ENCODE measurements at places on chromosomes 13 and 19. TPM values are rescaled to one million over a fixed set of nuclear protein-coding genes. Genes with fewer than 3 reads are reported as not detected.
A peak's percentile ranks its signal among the peaks of the same experiment; 100 is the strongest.

DNA sequence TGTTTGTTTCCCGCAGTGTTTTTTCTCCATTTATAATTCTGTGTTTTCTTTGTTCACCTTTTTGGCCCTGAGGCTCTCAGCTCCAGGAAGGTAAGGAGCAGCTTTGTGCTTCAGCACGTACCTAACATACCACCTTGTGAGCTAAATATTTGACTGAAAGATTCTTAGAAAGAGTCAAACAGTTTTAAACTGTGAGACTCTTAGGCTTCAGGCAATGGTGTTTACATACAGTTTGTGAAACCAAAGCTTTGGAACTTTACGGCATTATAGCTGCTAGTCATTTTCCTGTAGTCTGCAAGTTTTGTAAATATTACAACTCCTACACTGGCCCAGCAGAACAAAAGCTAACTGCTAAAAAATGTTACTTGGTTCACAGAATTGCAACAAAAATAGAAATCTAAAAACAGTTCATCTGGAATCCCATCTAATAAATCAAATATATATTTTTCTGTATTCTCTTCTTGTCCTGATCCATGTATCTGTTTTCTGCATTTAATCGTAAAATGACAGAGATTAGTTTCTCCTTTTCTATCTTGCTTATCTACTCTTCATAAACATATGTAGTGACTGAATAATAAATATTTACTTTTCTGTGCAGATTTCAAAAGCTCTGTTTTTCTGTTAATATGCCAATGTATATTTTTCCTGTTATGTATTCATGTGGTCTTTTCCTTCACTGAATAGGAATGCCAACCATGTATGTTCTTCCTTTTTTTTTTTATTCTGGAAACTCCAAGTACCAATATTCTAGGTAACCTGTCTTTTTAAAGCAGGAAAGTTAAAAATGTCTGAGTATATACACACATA lies 38.8 kb upstream of the GPI start:
- DNase-seq: no peak

DNA sequence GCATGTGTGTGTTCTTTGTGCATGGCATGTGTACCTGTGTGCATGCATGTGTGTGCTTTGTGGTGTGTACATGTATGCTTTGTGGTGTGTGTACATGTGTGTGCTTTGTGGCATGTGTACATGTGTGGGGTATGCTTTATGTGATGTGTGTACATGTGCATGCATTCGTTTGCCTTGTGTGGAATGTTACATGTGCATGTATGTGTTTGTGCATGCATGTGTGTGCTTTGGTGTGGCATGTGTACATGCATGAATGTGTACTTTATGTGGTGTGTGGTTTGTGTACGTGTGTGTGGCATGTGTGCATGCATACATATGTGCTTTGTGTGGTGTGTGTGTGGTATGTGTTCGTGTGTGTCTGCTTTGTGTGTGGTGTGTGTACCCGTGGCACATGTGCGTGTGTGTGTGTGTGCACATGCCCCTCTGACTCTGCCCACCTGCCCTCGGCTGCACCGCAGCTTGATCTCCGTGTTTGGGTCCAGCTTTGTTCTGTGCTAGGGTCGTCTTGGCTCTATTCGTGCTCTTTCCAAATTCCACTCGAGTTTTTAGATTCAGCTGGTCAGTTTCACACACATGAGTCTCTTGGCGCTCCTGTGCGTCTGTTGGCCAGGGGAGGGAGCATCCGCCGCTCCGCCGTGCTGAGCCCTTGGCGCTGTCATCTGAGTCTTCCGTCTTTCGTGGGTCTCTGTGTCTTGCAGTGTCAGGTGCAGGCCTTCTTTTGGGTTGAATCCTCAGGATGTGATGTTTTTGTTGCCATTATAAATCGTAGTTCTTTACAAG lies 46.5 kb upstream of the TFDP1 start:
- no peak for DNase-seq

DNA sequence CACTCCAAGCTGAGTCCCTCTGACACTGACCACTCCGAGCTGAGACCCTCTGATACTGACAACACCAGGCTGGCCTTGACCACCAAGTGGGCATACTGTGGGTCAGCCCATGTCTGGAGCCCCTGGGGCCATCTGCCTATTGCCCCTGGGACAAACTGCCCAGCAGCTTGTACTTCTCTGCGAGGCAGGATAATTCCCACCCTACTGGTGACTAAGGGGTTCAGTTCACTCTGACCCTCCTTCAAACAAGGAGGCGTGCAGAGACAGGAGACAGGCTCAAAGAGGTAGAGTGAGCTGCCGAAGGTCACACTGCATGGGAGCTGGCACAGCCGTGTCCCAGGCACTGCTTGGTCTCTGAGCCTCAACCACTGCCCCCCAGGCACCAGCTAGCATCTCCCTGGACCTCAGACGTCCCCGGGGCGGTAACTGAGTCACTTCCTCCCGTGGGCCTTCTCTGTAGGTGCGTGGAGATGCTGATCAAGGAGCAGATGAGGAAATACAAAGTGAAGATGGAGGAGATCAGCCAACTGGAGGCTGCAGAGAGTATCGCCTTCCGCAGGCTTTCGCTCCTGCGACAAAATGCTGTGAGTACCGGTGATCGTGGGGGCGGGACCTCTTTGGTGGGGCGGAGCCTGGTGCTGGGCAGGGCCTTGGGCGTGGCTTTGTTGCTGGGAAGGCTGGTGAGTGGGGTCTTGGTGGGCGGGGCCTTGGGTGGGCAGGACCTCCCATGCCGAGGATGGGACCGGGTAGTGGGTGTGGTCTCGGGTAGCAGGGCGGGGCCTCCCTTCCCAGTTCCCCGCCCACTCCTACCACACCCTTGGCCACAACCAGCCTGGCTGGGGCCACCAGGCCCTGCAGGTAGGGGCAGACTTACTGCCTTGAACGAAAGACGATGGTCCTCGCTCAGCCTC lies 5.8 kb upstream of the USE1 start:
- peak; percentile 100 for DNase-seq

DNA sequence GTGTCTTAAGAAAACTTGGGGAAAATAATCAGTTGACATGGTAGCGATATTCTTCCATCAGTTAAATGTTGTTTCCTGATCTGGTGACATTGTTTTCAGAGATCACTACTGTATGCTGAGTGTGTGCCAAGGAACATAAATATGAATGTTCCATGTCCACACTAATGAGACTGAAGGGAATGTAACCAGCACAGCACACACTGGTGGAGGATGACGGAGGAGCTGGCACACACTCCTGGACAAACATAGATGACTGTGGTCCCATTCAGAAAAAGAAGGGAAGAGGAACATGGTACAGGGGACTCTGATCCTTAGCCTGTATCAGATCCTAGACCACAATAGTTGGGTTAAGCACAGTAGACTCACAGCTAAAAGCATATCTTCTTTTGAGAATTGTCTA lies 574.8 kb downstream of the MYO16 start:
- DNase-seq: no peak

GRCh38 chr19:45518469-45518826 lies 11.2 kb downstream of the VASP start:
- no peak for DNase-seq

DNA sequence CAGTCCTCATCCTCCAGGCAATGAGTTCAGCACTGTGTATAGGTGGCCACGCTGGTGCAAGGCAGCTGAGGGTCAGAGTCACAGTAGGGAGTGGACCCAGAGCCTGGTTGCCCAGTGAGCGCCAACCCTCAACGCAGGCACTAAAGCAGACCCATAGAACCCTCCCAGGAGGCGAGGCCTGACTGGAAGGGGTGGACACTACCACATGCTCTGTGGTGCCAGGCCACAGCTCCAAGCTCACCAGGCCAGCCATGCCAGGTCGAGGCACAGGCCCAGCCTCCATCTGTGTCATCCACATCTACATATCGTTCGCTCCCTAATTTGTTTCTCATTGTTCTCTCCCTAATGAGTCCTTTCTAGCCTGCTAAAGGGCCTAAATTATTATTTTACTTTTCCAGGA lies 165.8 kb upstream of the GPR12 start:
- DNase-seq: no peak

DNA sequence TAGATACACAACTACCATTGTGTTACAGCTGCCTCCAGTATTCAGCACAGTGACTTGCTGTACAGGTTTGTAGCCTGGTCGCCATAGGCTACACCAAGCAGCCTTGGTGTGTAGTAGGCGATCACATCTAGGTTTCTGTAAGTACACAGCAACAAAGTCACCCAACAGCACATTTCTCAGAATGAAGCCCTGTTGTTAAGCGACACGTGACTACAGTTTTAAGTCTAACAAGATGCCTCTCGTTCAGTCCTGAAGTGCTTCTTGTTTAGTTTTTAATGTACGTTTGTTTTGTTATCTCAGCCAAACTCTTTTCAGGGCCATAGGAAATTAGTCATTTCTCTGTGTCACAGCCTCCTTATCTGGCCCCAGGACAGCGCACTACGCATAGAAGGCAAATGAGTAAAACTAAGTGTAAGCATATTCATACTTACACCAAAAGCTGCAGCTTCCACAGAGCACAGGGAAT lies 50.0 kb upstream of the GPR183 start:
- peak; percentile 36 for DNase-seq

DNA sequence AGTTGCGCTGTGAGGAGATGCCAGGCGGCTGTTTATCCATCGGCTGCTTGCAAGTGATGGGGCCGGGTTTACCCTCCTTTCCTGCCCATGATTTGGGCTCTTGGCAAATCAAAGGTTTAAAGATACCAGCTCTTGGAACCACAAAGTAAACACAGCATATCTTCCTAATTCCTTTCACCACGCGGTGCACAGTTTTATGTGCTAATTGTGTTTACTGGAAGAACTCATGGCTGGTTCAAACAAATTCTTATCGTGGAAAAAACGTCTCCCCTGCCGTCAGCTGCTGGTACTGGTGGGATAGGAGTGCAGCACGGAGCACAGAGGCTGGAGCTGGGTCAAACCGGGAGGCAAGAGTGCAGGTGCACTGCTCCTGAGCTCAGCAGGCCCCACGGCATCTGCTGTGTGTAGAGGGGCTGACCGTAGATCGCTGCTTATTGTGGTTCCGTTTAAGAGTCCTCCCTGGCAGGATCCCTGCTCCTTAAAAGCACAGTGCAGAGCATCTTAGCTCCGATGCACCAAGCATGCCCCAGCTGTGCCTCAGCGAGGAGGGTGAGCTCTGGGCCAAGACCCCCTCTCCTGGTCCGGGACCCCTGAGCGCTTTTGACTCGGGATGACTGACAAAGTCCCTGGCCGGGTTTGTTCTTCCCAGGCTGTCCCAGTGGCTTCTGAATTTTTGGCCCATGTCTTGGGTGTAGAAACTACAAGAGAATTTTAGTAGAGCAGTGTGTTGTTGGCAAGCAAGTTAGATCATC lies 51.3 kb upstream of the GAS6 start:
- DNase-seq: no peak

DNA sequence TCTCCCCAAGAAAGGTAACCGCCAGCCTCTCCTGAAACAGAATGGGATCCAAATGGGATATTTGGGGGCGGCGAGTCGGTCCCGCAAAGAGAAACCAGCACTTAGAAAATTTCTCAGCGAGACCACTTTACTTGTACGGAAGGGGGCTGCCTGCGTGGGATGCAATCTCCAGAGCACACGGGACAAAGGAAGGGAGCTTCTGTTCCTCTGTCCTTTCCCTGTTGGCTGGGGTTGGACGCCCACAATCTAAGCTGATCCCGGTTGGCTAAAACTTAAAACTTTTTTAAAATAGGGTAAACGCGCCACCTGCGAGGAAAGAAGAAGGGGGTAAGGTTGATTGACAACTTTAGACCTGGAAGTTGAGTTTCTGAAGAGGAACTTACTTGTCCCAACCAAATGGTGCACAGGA lies 826 bp upstream of the BSG start:
- DNase-seq: peak; percentile 48

DNA sequence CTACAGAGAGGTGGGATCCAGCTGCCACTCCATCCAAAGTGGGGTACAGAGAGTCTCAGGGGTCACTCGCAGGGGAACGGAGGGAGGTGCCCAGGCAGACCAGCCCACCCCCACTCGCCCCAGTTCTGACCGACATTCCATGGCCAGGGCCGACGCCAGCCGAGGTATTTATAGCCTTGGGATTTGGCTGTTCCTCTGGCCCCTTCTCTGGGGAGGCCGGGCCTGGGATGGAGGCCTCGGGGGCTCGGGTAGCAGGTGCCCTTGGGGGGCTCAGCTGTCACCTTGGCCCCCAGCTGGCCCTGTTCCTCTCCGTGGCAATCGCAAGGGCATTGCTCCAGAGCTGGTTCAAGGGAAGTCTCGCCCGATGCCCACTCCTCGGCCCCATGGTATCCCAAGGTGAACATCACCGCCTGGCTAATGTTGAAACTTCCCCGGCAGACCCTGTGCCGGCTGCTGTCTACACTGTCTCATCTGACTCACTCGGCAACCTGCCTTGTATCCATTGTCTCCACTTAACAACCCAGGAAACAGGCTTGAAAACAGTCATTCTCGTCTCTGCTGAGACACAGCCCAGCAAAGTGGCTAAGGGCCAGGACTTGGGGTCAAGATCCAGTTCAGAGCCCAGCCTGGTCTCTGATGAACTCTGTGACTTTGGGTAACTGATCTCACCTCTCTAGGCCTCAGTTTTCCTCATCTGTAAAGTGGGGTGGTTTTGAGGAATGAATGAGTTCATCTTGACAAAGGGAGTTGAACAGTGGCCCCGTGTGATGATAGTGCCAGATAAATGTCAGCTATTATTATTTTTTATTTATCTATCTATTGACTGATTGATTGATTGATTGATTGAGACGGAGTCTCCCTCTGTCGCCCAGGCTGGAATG lies 9.7 kb downstream of the PRKACA start:
- no peak for DNase-seq

DNA sequence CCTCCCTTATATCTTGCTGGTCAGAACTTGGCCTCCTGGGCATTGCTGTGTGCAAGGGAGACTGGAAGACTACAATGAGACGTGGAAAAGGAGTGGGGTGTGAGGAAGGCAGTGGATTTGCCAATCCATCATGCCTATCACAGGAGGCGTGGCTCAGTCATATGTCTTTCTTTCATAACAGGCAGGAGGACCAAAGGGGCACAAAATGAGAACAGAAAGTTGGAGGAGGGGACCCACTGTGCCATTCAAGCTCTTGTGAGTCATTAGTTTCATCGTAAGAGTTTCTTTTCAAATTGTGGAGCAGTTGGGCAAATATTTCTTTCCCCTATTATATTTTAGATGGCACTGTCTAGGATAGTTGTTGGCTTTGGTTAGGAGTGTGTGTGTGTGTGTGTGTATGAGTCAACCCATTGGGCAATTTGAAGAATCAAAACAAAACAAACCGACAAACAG lies 471.5 kb downstream of the TSHZ3 start:
- no peak for DNase-seq

DNA sequence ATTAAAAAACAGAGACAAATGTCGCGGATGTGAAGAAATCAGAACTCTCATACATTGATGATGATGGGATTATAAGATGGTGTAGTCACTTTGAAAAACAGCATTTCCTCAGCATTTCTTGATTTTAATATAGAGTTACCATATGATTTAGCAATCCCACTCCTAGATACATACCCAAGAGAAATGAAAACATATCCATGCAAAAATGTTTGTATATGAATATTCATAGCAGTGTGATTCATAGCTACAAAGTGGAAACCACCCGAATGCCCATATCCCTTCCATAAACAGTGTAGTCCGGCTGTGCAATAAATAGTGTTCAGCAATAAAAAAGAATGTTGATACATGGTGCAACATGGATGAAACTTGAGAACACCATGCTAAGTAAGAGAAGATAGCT lies 44.6 kb downstream of the DPY19L3 start:
- DNase-seq: no peak

Gene B3GNT3
- polyA plus RNA-seq: not detected

Gene TPTE2
- not detected for polyA plus RNA-seq

Gene BSPH1
- polyA plus RNA-seq: not detected

Gene BEST2
- polyA plus RNA-seq: not detected

Gene TECR
- 108 TPM for polyA plus RNA-seq

Gene CFAP97D2
- not detected for polyA plus RNA-seq
